ENCODE measurements at places on chromosomes 11 and 22. TPM values are rescaled to one million over a fixed set of nuclear protein-coding genes. Genes with fewer than 3 reads are reported as not detected.

Gene DDI1
- not detected for total RNA-seq

Gene IGSF22
- total RNA-seq: 0.20 TPM

Gene RAG1
- total RNA-seq: 1.3 TPM

Gene ADORA2A
- total RNA-seq: 18.8 TPM

Gene TLCD5
- total RNA-seq: 16.9 TPM

Gene PGR
- total RNA-seq: 2.0 TPM

Gene PVALB
- 10.0 TPM for total RNA-seq

Gene OR4P4
- not detected for total RNA-seq

Gene SYT8
- not detected for total RNA-seq

Gene IL18
- total RNA-seq: 7.8 TPM

Gene SCUBE2
- 15.9 TPM for total RNA-seq

All from spinal cord (tissue), 10 donors.